ENCODE measurements at places on chromosomes 12 and 14. TPM values are rescaled to one million over a fixed set of nuclear protein-coding genes. Genes with fewer than 3 reads are reported as not detected.

RERGL gene
- not detected for total RNA-seq

OR4E1 gene
- total RNA-seq = not detected

RNASE3 gene
- not detected for total RNA-seq

L3HYPDH gene
- total RNA-seq = 56.0 TPM

ADAMTS20 gene
- total RNA-seq = not detected

ASB2 gene
- total RNA-seq = not detected

Data from cardiac ventricle fibroblast (primary cell).